ENCODE measurements at places on chromosomes 16 and 17.

- no peak for DNase-seq
Measured at GRCh38 chr16:12188061-12188934, 211.8 kb downstream of the SNX29 start.

DNA sequence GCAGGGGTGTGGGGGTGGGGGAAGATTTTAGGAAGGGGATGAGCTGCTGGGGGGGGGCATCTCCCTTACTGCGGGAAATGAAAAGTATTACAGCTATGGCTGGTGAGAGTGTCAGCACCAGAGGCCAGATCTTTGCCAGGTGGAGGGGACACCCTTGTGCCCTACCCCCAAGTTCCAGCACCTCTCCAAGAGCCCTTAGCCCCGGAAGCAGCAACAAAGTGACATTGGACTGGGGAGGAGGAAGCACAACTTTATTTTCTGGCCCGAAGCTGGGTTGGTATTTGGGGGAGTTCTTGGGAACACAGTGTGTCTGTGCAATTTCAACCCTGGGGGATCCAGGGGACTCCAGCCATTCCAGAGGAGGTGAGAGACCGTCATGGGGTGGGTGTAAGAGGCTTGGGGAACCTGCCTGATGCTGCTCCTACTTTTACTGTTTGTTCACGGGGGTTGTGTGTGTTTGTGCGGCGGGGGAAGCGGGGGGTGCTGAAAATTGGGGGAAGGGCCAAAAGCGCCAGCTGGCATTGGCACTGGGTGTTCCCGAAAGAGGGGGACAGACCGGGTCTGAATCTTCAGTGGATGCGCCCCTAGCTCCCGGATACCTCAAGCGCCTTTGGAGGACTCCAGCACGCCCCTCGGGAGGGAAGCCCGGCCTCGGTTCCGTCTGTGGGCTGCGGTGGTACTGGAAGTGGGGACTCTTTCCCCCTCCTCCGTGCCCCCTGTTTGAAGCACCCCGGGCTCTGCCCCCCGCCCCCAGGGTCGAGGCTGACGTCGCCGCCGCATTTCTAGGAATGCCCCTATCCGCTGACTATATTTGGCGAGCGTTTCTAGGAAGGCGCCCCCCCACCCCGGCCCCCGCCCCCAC is 230.3 kb downstream of the MRTFB start:
- no peak for DNase-seq

DNA sequence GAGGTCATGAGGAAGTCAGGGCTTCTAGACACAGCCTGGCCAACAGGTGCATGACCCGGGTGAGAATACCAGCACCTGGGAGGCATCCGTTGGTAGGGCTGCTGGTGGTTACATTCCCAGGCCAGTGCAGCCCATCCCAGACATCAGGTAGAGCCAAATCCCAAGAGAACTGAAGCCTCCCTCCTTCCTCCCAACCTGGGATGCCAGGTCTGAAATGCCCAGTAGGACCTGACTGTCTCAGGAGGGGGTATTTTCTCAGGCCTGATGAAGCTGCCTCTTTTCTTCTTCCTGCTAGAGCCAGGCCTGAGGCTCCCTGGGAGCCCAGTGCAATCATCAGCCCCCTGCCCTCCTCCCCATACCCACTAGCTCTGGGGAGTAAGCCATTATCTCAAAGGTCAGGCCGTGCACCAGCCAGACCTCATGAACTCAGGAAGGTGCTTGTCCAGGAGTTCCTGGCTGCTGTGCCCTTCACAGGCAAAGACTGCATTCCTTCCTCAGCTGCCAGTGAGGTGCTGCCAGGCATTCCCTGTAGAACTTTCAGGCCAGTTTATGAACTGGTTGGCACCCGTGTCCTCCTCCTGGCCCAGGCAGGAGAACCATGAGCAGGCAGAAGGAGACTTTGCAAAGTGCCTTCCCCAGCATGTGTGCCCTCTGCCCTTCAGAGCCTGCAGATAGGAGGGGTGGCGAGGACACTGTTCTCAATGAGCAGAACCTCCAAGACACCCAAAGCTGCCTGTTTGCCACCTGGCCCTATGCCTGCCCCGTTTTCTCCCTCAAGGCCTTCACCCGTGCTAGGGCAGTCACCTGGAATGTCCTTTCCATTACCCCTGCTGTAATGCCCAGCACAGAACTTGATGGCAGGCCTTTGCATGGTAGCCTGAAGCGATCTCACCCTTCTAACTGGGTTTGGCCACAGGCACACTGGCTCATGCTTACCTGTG is 7.6 kb downstream of the TBX2 start:
- DNase-seq, result no peak

- no peak for DNase-seq
Measured at GRCh38 chr17:16470265-16470664, 21.7 kb downstream of the LRRC75A start.

DNA sequence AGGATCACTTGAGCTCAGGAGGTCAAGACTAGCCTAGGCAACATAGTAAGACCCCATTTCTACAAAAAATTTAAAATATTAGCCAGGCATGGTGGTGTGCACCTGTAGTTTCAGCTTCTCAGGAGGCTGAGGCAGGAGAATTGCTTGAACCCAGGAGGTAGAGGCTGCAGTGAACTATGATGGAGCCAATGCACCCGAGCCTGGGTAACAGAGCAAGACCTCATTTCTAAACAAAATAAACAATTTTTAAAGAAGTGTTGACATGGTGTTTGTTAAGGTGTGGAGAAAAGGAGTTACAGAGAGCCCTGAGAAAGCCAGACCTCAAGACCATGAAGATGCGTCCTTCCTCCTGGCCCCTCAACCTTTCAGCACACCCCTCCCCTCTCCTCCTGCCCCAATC is 37.6 kb upstream of the C1QL1 start:
- DNase-seq, result no peak

All from activated gamma-delta T cell treated with Interleukin-2 at 50 U/mL for 16 hours (primary cell).